ENCODE measurements at places on chromosomes 2 and 18. TPM values are rescaled to one million over a fixed set of nuclear protein-coding genes. Genes with fewer than 3 reads are reported as not detected.

GRCh38 chr18:50441016-50441415 is 66.2 kb downstream of the SKA1 start:
- no peak overlapping the region for H3K4me3 ChIP-seq
- H3K36me3 ChIP-seq: no peaks in the 10 kb centered on the region
- no peak for DNase-seq
- H3K27me3 ChIP-seq: no peaks in the 10 kb centered on the region
- no peaks in the 10 kb centered on the region for H3K4me1 ChIP-seq

DNA sequence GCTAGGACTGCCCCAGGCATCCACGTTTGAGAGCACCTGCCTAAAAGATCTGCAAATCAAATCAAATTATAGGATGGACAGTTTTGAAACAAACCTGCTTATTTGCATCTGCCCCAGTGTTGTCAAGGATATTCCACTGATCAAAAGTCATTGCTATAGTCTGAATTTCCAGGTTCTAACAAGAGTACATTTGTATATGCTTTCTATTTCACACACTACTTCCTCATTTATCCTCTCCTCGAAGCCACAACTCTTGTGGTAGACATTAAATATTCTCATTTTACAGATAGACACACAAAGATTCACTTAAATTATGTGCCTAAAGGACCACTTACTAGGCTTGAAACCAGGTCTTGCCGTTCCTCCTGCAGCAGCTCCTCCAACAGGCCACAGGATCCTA is 11.9 kb upstream of the TET3 start:
- peaks cover 28% of the 10 kb centered on the region for H3K4me1 ChIP-seq
- no peaks in the 10 kb centered on the region for H3K27me3 ChIP-seq
- no peak overlapping the region for H3K4me3 ChIP-seq
- no peak overlapping the region for H3K27ac ChIP-seq
- no peaks in the 10 kb centered on the region for H3K36me3 ChIP-seq
- DNase-seq: no peak

- no peaks in the 10 kb centered on the region for H3K36me3 ChIP-seq
- no peaks in the 10 kb centered on the region for H3K4me1 ChIP-seq
- no peak for DNase-seq
- no peak overlapping the region for H3K4me3 ChIP-seq
- H3K27me3 ChIP-seq: no peaks in the 10 kb centered on the region
Observed at GRCh38 chr2:133480707-133481429, 87.4 kb downstream of the NCKAP5 start.

GRCh38 chr2:169005994-169006393 is 25.1 kb downstream of the ABCB11 start:
- H3K27ac ChIP-seq: no peak overlapping the region
- H3K4me1 ChIP-seq: peaks cover 7% of the 10 kb centered on the region
- no peaks in the 10 kb centered on the region for H3K27me3 ChIP-seq

DNA sequence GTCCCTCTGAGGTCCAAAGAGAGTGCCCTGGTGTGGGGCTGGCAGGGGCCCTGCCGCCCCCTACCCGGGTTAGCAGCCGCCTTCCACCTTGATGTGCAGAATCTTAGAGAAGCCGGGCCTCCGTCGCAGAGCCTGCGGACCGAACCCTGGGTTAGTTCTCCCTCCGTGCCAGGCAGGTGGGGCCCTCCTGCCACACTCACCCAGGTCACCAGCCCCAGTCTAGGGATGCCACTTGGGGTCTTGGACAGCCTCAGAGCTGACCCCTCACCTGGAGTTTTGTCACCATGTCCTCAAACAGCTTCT is 24.8 kb downstream of the CCT7 start:
- no peak overlapping the region for H3K27ac ChIP-seq
- H3K36me3 ChIP-seq: no peaks in the 10 kb centered on the region
- no peaks in the 10 kb centered on the region for H3K27me3 ChIP-seq
- no peak overlapping the region for H3K4me3 ChIP-seq
- DNase-seq: no peak

GRCh38 chr2:196136151-196136550 is 35.2 kb downstream of the STK17B start:
- no peaks in the 10 kb centered on the region for H3K27me3 ChIP-seq
- peaks cover 50% of the 10 kb centered on the region for H3K36me3 ChIP-seq
- H3K4me1 ChIP-seq: peaks cover 25% of the 10 kb centered on the region
- DNase-seq: peak; percentile 6
- no peak overlapping the region for H3K27ac ChIP-seq
- H3K4me3 ChIP-seq: no peak overlapping the region

DNA sequence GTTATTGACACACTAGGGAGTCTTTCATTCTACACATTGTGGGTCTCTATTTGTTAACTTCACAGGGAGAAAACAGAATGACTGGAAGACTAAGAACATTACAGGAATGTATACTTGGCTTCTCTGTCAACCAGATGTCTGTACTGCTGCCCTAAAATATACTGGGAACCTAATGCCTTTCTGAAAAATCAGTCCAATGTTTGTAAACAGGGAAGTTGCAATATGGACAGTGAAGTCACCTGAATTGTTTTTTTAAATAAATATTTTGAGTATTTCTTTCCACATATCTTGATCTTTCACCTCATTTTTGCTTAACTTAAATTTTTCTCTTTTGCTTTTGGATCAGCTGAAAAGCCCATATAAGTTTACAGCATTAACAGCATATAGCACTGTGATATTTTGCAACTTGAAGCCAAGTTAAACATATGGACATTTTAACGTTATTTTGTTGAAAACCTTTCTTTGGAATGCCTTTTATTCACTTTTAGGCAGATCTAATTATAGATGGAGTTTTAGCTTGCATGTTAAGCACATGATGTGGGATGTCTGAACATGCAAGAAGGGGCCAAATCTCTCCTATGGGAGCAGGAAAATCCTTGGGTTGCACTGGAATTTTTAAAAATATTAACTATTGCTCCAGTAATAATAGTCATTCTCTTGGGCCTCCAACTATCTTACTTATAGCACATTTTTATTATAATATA is 137.7 kb upstream of the TWIST2 start:
- no peaks in the 10 kb centered on the region for H3K36me3 ChIP-seq
- H3K27me3 ChIP-seq: no peaks in the 10 kb centered on the region
- no peak overlapping the region for H3K4me3 ChIP-seq
- no peak for DNase-seq

DNA sequence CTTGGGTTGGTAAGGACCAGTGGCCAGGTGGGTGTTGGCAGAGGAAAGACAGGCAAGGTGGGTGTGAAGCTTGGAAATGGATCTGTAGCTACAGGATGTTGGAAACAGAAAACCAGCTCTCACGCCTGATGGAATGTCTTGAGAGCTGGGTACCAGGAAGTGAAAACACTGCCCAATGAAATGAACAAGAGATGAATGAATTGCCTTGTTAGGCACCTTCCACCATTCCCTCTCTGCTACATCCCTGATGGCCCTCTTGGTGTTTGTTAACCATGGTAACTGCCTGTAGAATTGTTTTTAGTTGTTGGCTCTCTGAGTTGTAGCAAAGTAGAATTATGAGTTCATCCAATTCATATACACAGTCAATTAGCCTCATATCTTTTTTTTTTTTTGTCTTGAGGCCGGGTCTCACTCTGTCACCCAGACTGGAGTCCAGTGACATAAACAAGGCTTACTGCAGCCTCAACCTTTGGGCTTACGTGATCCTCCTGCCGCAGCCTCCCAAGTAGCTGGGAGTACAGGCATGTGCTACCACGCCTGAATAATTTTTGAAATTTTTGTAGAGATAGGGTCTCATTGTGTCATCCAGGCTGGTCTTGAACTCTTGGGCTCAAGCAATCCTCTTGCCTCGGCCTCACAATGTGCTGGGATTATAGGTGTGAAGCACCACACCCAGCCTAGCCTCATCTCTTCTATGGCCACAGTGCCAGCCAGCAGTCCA is 9.5 kb downstream of the KCMF1 start:
- H3K4me1 ChIP-seq: peaks cover 84% of the 10 kb centered on the region
- H3K27ac ChIP-seq: no peak overlapping the region
- no peak for DNase-seq
- H3K27me3 ChIP-seq: no peaks in the 10 kb centered on the region

DNA sequence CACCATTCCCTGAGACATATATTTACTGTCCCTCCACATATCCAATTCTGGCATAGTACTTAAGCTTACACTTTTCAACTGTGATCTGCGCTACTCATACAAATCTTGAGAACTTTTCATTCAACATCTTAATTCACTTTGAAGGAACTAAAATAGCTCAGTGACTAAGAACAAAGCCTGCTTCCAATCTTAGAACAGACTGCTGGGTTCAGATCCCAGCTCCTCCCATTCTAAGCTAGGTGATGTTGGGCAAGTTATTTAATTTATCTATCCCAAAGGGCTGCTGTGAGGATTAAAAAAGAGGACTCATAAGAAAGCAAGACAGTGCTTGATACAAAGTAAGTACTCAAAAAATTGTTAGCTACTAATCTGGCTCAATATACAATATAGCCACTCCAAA is 57.9 kb downstream of the UGP2 start:
- no peaks in the 10 kb centered on the region for H3K4me1 ChIP-seq
- no peaks in the 10 kb centered on the region for H3K27me3 ChIP-seq
- no peak overlapping the region for H3K27ac ChIP-seq
- H3K4me3 ChIP-seq: no peak overlapping the region
- no peak for DNase-seq

DNA sequence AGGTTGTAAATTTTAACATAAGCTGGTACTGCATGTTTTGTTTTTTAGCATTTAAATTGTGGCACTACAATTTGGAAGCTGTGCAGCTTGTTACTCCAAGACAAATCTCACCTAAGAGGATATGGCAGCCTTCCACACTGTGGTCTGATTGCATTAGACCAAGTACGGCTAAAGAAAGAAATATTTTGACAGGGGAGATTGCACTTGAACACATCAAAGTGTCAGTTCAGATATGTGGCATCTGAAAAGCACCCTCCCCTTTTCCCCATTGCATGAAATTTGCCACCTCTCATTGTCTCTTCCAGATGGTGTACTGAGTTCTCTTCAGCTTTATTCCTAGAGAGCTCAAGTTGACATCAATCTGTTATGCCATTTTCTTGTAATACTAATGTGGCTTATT is 295.9 kb downstream of the ERBB4 start:
- no peaks in the 10 kb centered on the region for H3K27me3 ChIP-seq
- DNase-seq: no peak
- H3K36me3 ChIP-seq: no peaks in the 10 kb centered on the region
- H3K4me3 ChIP-seq: no peak overlapping the region

DNA sequence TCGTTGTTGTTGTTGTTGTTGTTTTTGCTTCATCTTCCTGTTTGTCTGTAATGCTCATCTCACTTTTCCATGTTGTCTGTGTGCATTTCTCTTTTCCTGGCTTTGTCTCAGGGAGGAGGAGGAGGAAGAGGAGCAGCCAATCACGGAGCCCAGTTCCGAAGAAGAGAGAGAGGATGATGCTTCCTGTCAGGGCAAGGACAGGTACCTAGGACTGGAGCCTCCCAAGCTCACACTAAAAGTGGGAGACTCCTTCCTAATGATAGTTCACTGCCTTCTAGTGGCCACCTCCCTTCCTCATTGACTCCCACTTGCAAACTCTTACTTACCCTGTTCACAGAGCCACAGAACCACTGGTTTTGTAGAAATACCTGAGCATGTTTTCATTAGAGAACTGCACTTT is 179.6 kb downstream of the TPGS2 start:
- H3K27me3 ChIP-seq: no peaks in the 10 kb centered on the region
- no peak overlapping the region for H3K27ac ChIP-seq
- H3K4me1 ChIP-seq: no peaks in the 10 kb centered on the region
- no peak overlapping the region for H3K4me3 ChIP-seq

- peaks cover 6% of the 10 kb centered on the region for H3K27me3 ChIP-seq
- H3K4me1 ChIP-seq: no peaks in the 10 kb centered on the region
- no peaks in the 10 kb centered on the region for H3K36me3 ChIP-seq
- DNase-seq: no peak
- H3K4me3 ChIP-seq: no peak overlapping the region
Observed at GRCh38 chr2:229575569-229576315, 138.6 kb downstream of the DNER start.

DNA sequence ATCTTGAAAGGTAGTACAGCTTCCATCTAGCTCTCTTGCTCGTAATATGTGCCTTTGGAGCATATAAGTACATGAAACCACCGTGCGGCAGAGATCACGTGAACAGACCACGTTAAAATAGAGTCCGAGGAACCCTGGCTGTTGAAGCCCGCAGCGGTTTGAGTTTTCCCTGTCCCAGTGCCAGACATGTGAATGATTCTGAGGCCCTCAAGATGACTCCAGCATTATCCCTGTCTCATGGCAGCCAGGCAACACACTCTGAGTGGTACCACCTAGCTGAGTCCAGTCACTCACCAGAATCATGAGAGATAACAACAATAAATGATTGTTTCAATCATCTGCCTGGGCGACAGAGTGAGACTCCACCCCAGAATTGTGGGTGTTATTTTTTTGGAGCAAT is 21.6 kb upstream of the AAK1 start:
- H3K27me3 ChIP-seq: no peaks in the 10 kb centered on the region
- peaks cover 8% of the 10 kb centered on the region for H3K4me1 ChIP-seq
- no peaks in the 10 kb centered on the region for H3K36me3 ChIP-seq
- no peak overlapping the region for H3K27ac ChIP-seq
- no peak for DNase-seq

DNA sequence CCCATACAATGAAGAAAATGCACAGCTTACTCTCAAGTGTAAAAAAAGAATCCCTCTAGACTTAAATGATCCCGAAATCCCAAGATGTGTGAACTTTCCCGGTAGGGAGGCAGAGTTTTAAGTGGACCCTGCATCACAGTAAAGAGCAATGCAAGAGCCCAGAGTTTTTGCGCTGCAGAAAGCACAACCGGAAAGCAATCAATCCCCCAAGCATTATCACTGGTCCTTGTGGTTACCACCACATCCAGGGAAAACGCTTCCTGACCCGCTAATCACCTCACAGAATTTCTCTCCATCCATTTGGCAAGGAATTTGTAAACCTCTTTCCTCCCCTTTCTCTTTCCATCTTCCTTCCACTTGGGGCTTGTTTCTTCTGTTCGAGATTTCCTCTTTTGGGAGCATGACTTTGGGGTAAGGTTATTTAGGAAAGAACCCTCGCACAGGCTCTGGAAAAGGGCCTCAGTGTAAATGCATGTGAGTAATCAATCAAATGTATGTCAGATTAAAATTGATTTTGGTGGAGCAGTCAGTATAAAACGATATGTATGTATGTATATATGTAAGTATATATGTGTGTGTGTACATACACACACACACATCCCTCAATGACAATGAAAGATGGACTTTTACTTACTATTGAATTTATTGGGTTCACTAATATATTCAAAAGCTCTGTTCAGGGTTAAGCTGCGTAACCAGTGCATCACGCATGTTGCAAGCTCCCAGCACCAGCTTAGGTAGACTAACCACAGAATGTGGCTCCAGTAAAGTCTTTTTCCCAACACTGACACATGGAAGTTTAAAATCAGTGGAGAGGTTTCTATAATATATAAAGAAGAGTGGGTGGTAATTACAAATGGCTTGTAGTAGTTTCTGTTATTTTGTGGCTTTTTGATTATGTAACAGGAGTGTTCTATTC is 1.6 kb downstream of the PLCL1 start:
- peak overlapping the region; percentile 82 for H3K4me3 ChIP-seq
- H3K27me3 ChIP-seq: no peaks in the 10 kb centered on the region
- H3K4me1 ChIP-seq: peaks cover 63% of the 10 kb centered on the region
- H3K36me3 ChIP-seq: no peaks in the 10 kb centered on the region
- peak overlapping the region; percentile 61 for H3K27ac ChIP-seq
- no peak for DNase-seq

GRCh38 chr2:55134316-55134706 is 84.1 kb upstream of the RTN4 start:
- DNase-seq: no peak
- H3K36me3 ChIP-seq: no peaks in the 10 kb centered on the region
- peak overlapping the region; percentile 85 for H3K27ac ChIP-seq
- peak overlapping the region; percentile 39 for H3K4me3 ChIP-seq

CFAP221 gene
- total RNA-seq: not detected

MERTK gene
- total RNA-seq: 0.64 TPM

MATN3 gene
- not detected for total RNA-seq

TGOLN2 gene
- 195 TPM for total RNA-seq

LRP1B gene
- not detected for total RNA-seq

MC2R gene
- total RNA-seq: not detected

Data from CD4-positive, alpha-beta memory T cell (primary cell).